ENCODE measurements at places on chromosomes 6 and 20.

- DNase-seq: no peak
Observed at GRCh38 chr20:54526801-54527200, 51.4 kb downstream of the DOK5 start.

DNA sequence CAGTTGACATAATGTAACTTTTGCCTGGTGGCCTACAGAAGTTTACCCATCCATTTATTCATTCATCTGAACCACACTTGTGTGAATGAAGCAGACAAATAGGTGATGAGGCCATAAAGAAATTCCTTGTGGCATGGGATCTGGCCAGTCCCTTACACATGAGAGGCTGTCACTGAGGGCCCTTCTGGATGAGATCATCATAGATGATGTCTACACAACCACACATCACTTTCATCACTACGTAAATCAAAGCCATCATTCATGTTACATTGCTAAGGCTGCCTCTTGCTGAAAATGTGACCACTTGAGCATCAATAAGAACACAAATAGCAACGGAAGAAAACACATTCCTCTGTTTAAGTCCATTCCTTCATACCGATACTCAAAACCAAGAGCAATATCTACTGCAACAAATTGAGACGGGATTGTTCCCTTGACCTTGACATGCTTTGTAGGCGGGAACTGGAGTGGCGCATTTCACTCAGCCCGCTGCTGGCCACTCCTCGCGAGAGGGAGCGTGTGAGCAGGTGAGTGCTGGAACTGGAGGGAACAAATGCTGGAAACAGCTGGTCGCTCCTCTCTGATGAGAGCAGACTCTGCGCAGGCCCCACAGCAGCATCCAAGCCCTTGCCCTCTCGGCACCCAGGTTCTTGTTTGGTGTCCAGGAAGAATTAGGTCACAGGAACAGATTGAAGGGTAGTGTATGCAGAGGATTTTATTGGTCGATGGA is 49.3 kb downstream of the FAM50B start:
- DNase-seq: no peak

DNA sequence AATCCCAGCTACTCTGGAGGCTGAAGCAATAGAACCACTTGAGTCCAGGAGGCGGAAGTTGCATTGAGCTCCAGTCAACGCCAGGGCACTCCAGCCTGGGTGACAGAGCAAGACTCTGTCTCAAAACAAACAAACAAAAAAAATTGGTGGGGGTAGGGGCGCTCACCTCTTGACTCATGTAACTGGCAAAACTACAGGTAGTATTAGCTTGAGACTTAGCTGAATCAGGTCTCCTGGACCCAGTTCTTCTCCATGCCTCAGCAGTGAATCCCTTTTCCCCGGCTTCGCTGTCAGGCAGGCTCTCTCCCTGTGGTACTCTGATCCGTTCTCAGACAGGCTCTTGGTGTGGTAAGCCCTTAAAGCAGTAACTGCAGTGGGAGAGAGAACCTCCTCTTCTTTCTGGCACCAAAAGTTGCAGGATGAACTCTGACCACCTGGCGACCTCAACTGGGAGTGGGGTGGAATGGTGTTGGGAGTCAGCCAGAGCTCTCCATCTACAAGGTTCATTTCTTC is 12.9 kb downstream of the SLC9A8 start:
- no peak for DNase-seq

GRCh38 chr20:53916173-53916512 is 154.3 kb downstream of the BCAS1 start:
- DNase-seq: no peak

GRCh38 chr6:96792561-96793190 is 44.6 kb downstream of the GPR63 start:
- no peak for DNase-seq

GRCh38 chr6:96460052-96460700 is 61.4 kb upstream of the UFL1 start:
- DNase-seq: no peak

DNA sequence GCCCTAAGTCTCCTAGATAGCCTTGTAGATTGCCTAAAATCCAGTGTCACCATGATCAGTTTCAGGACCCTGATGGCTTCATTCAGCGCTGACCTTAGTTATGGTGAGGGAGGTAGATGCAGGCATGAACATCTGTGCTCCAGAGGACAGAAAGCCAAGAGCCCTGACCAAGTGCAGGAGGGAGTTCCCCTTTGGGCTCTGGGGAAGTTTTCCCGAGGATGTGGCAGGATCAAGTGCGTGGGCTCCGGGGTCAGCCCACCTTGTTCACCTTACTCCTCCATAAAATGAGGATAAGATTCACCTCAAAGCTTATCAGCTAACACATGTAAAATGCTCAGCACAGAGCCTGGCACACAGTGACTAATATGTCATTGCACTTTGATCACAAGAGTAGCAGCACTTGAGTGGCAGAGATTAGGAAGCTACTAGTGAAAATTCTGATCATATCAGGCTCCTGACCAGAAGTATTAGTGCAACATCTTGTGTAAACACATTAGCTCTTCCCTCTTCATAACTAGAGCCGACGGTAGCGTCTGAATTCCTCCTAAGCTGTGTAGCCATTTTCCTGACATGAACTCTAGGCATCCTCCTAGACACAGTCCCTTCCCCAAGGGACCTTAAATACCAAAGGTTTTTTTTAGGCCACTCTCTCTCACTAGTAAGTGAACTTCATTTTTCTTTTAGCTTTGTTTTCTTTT is 125.2 kb downstream of the SULF2 start:
- DNase-seq: no peak

DNA sequence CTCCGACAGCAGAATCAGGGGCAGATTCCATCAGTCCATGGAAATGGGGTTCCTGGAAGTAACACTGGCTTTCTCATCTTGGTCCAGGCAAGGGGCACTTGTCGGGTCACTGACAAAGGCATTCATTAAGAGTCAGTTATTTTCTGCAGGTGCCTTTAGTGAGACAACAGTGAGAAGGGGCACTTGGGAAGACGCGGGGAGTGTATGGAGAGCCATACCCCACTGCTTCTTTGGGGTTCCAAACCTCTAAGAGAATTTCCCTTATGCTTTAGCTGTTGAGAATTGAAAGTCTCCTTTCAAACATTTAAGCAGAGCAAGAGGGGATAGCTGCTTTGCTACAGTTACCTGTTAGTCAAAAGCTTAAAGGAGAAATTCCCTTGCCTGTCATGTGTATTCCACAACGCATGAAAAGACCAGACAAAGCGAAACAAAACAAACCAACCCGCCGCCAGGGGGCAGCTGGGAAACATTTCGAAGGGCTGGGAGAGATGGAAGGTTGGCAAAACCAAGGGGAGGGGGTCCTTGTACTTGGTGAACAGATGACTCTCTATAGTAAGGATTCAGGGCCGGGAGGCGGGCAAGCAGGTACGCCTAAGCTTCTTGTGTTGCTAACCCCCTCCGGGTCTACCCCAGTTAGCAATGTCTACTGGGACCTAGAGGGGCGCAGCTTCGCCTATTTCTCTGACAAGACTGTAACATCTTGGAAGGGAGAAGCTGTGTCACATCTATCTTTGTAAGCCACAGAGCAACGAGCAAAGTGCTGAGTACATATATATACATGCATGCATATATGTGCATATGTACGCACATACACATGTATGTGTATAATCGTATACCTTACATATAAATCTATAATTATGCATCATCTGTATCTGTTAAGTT is 474.9 kb upstream of the AGPAT4 start:
- no peak for DNase-seq

DNA sequence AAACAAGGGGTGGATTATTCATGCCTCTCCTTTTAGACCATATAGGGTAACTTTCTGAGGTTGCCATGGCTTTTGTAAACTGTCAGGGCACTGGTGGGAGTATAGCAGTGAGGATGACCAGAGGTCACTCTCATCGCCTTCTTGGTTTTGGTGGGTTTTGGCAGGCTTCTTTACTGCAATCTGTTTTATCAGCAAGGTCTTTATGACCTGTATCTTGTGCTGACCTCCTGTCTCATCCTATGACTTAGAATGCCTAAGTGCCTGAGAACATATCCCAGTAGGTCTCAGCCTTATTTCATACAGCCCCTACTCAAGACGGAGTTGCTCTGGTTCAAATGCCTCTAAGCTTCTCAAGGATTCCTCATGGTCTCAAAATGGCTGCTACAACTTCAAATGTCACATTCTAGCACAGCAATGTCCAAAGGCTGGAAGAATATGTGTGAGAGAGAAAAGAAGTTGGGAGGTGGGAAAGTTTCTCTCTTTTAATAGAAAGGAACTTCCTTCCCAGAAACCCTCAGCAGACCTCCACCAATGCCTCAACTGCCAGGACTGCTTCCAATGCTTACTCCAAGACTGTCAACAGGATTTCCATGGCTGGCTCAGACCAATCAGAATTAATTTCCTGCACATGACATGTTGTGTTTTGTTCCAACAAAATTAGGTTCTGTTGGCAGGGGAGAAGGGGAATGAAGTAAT is 46.6 kb upstream of the SLC9A8 start:
- DNase-seq: no peak

- no peak for DNase-seq
Observed at GRCh38 chr6:25359891-25360290, 80.7 kb downstream of the CARMIL1 start.

GRCh38 chr6:9412951-9413559 is 977.7 kb upstream of the SLC35B3 start:
- no peak for DNase-seq

- no peak for DNase-seq
Observed at GRCh38 chr20:62208795-62209755, 11.0 kb downstream of the HRH3 start.

- DNase-seq: no peak
Observed at GRCh38 chr6:7166410-7167293, 58.9 kb downstream of the RREB1 start.

GRCh38 chr6:50602292-50602691 is 111.0 kb upstream of the TFAP2D start:
- no peak for DNase-seq

DNA sequence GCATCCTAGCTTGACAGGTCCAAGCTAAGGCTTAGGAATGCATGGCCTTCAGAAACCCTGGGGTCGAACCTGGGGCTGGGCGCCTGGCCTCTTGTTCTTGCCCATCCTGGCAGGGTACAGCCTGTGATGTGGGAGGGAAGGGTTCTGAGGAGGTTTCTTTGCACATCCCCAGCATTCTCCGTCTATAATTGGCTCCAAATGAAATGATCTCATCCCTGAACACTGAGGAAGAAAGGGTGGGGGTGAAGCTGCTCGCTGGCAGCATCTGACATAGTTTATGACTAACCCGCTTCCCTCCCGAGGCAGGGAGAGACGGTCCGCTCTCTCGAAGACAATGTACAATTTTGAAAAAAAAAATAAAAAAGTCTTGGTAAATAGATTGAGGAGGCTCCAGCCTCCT is 67.1 kb upstream of the ZNFX1 start:
- no peak for DNase-seq
